GM03348 (cell line): ENCODE measurements at places on chromosomes 1 and 21.

DNA sequence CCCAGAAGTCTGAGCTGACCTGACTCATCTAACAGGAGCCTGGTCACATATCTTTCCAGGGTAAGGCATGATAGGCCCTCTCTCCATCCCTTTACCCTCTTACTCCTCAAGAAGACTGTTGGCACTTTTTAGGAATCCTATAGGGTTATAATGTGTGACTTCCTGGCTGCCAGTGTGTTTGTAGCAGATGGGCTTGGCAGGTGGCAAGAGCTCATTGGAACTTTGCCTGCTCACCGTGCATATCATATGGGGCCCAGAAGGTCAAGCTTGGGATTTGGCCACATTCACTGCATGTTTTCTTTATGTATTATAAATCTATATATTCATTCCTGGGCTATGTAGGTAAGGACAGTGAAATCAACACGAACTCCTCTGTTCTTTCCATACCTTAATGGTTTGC is 5.2 kb downstream of the KAZN start:
- DNase-seq, result no peak

- DNase-seq, result no peak
Observed at GRCh38 chr1:158819461-158820443, 11.4 kb upstream of the MNDA start.

DNA sequence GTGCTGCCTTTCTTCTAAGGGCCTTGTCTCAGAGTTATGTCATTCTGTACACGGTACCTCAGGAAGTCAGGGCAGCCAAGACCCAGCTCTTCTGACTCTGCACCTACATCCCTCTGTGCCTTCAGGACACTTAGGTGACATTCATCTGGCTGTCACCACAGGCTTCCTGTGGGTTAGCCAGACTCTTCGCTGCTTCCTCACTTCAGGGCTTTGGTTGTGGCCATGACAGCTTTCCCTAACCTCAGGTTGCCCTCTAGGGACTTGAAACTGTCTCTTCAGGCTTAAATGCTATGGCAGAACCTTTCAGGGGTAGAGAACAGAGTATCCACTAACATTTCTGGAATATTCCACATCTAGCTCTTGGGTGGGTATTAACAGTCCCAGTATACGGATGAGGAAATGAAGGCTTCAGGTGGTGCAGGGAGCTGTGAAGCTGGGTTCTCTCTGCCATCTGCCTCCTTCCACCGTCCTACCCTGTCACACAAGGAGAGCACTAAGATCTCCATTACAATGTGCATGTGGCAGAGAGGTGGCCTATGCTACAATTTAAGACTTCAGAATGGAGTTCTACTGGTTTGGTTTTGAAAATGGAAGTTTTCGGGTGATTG is 9.9 kb downstream of the TSSK3 start:
- DNase-seq, result no peak

GRCh38 chr1:17204546-17205440 is at the start of gene PADI1:
PADI1 (plus strand) TSS chr1:17205128; CDS start chr1:17205218, 90 bp downstream.
- no peak for DNase-seq

- DNase-seq, result no peak
Observed at GRCh38 chr1:41144285-41144684, 97.8 kb downstream of the SCMH1 start.

- peak; percentile 9 for DNase-seq
Observed at GRCh38 chr1:186930238-186930637, 101.5 kb downstream of the PLA2G4A start.

DNA sequence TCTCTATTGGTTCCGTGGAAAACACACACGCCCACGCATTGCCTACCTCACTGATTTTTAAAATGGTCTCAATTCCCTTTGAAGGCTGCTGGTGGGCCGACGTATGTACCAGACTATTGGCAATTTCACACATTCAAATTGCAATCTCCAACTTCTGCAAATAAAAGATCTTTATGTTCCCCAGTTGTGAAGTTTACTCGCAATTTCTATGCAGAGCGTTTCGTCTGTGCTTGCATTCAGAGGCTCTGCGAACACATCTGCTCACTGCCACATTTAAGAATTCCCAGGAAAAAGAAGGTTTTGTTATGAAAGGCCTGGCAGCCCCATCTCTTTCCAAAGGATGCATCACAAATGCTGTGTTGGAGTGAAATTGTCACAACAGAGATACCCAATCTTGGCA is 288.0 kb upstream of the KAZN start:
- no peak for DNase-seq

DNA sequence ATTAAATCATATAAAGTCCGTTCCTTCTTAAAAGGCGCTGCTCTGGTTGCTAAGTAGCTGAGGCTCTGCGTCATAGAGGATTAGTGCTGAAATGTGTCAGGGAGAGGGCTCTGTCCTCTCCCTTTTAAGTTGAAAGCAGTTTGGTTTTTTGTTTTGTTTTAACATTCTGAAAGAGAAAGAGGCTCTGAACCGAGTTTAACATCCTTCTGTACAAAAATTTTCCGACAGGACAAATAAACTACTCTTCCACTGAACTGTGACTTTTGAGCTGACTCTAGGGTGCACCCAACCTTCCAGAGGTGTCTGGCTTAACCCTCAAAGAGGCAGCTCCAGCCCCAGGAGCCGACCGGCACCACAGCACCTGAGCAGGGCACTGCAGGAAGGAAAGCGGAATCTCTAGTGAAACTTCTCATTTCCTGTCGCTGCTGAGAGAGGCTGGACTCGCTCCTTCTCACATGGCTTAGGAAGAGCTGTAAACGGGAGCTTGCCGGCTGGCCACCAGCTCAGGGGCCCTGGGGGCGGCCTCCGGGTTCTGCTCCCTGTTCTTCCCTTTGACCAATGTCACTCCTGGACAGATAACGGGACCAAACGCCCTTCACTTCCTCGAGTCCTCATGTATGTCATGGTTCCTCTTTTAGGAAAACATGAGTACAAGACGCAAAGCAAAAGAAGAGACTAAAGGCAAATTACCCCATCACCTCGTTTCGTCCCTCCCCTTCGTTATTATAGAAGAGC is 1.2 kb downstream of the VAV3 start:
- DNase-seq, result peak; percentile 12

GRCh38 chr1:48841461-48841860 is 64.8 kb upstream of the BEND5 start:
- no peak for DNase-seq

- DNase-seq, result no peak
Observed at GRCh38 chr1:167588361-167588760, 34.8 kb upstream of the CREG1 start.

DNA sequence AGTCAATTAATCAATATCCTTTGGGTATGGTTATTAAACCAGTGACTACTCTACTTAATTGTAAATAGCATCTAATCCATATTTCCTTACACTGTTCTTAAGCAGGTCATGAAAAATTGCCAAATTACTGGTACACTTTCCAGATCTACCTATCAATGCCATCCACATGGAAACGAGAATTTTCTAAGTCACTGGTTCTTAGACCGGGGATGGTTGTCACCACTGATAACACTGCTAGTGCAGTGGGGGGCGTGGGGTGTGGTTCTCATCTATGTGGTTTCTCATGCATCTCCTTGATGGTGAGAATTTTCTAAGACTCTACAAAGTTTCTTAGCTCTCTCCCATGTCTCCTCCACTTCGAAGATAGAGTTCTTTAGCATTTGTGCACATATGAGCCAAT is 63.7 kb upstream of the COG2 start:
- no peak for DNase-seq
